Globus pallidus (tissue), 1 donor: ENCODE measurements at places on chromosomes 6 and 20.

GRCh38 chr20:17614812-17615644 is 45.2 kb downstream of the DSTN start:
- no peak for DNase-seq

- no peak for DNase-seq
These were observed 293.8 kb downstream of the TAF4 start for GRCh38 chr20:61771805-61772350.

DNA sequence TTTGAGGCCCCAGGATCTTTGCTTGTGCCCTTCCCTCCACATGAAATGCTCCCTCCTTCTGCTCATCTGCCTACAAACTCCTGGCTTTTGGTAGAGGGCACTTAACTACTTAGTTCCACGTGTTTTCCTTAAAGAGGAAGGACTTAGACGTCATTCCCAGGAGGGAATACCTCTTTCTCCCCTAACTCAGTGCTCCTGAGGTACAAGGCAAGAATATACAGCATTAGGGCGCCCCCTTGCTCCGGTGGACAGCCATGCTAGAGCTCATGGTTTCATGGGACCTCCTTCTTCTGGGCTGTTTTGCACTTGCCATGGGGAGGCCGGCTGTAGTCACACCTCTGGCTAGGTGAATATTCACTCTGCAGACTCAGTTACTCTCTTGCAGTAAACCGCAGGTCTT is 93.8 kb upstream of the LY86 start:
- DNase-seq, result no peak

- DNase-seq, result no peak
These were observed 404.2 kb upstream of the FLRT3 start for GRCh38 chr20:14741616-14742015.

DNA sequence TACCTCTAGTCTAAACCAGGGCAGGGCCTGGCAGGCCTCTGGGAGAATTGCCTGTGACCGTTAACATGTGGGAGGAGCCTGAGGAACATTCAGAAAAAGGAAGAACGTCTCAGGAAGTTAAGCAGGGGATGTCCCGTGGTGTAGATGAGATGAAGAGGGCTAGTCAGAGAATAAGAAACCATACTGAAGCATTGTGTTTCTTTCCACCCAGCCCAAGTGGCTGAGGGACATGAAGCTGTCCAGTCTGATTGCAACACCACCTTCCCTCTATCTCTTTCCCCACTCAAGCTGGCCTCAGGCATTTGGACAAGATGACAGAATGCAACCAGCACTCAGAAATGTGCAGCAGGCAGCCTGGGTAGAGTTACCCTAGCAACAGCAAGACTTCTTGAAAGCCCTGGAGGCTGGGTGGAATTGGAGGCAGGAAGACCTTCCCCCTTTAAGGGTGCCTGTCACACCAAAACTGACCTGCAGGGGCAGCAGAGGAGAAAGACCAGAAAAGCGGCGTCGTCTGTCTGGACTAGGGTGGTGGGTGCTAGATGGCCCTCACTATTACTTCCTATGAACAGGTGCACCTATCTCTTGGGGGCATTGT is 186.1 kb downstream of the UNC5CL start:
- no peak for DNase-seq

GRCh38 chr6:5968817-5969734 is 37.6 kb downstream of the NRN1 start:
- no peak for DNase-seq

GRCh38 chr20:59993736-59994430 is 35.7 kb downstream of the CDH26 start:
- DNase-seq, result no peak

DNA sequence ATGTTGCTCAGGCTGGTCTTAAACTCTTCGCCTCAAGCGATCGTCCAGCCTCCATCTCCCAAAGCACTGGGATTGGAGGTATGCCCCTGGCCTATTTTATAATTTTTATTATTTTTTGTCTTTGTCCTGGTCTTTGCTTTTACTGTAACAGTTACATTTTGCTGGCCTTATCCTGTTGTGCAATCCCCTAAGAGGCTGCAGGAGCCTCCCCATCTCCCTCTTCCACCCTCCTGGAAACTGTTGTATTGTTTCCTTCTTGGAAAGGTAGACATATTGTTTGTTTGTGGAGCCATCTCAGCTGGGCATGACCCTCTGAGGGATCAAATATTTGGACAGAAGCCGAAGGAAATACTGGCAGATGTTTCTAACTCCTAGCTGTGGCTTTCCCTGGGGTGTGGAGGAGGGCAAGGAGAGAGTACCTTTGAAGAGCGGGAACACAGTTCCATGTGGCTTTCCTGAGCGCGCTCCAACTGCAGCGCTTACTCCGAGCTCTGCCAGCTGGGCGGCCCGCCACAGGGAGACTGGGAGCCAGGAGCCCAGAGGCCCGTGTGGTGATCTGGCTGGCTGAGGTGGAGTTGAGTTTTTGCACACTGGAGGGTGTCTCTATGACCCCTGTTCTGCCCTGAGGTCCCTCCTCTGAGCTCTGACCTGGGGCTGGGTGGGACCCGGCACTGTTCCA is 4.9 kb downstream of the MAPK13 start:
- DNase-seq, result no peak

DNA sequence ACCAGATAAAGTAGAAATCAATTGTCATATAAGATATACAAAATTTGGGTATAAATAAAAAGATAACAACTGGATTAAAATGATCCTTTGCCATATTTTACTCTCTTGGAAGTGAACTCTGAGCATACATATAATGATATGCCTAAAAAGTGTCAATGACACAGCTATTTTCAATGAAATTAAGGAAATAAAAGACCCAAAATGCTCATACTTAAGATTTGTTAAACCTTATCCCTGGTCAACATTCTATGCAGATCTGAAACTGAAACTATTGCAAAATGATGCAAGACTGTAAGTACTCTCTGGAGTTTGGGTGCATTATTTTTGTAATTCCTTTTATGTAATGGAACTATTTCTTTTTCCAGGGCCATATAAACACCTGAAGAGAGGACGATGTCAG is 119.0 kb upstream of the SGK1 start:
- DNase-seq, result no peak

GRCh38 chr6:26660000-26660361 is 435 bp upstream of the ZNF322 start:
- no peak for DNase-seq

DNA sequence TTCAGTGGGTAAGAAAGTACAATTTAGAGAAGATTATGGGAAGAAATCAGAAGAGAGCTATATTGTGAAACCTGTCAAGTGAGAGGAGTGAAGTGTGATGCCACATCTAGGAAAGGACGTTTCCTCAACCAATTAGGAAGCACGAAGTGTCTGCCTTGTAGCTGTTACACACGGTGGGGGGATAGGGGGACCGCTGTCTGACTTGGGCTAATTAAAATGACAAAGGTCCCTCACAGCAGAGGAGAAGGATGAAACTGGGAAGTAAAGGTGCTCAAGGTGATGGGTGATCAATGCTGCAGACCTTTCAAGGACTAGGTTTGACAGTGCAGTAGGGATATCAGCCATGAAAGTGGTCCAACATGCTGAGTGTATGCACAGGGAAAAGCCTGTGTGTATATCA is 181.1 kb upstream of the PRSS16 start:
- no peak for DNase-seq

DNA sequence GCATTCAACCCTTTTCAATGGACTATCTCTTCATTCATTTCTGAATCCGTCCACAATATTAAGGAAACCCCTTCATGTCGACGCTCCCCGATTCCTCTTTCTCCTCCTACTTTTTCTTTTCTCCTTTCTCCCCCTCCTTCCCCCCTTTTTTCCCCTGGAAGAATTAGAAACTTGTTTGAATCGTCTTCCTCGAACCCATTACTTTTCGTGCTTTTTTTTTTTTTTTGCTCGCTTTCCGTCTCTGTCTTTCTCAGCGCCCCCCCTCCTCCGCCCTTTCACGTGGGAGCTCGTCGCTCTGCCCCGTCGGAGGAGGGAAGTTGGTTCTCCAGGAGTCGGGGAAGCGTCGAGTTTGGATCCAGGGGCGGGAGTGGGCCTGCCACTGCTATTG is 2.3 kb upstream of the NKX2-2 start:
- DNase-seq, result no peak

- no peak for DNase-seq
These were observed 1.6 kb downstream of the TRIM27 start for GRCh38 chr6:28922004-28922820.

- DNase-seq, result no peak
These were observed 11.0 kb downstream of the TREML2 start for GRCh38 chr6:41189967-41190366.

GRCh38 chr6:116290799-116291198 is 11.1 kb upstream of the TSPYL1 start:
- peak; percentile 48 for DNase-seq

DNA sequence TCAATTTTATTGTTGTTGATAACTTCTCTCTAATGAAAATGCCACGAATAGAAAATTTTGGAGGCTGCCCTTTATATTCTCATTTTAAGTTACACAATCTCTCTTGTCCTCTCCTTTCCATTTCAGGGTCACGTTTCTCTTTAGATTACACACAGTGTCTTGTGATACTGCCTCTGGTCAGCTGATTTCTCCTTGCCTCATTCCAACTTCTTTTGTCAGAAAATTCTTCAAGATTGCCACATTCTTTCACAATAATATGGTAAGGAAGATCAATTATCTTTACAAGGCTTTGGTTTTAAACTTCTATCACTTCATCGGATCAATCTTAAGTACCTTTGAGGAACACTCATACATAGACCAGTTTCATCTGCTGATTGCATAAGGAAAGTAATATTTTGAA is 370.3 kb downstream of the RFPL4B start:
- DNase-seq, result no peak

DNA sequence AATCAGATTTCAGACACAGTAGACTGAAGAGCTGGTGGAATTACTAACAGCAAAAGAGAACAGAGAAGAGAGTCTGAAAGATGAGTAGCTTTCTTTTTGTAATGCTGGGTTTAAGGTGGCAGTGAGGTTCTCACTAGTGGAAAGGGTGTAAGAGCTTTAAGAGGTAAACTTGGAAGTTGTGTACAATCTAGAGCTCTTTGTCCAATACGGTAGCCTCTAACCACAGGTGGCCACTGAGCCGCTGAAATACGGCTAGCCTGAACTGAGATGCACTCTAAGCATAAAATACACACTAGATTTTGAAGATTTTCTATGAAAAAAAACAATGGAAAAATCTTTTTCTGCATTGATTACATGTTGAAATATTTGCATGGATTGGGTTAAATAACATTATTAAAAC is 4.0 kb downstream of the ELOVL2 start:
- no peak for DNase-seq

- no peak for DNase-seq
These were observed 438.3 kb downstream of the CD109 start for GRCh38 chr6:74134327-74134726.

GRCh38 chr6:155419161-155419560 is 36.5 kb downstream of the NOX3 start:
- no peak for DNase-seq

DNA sequence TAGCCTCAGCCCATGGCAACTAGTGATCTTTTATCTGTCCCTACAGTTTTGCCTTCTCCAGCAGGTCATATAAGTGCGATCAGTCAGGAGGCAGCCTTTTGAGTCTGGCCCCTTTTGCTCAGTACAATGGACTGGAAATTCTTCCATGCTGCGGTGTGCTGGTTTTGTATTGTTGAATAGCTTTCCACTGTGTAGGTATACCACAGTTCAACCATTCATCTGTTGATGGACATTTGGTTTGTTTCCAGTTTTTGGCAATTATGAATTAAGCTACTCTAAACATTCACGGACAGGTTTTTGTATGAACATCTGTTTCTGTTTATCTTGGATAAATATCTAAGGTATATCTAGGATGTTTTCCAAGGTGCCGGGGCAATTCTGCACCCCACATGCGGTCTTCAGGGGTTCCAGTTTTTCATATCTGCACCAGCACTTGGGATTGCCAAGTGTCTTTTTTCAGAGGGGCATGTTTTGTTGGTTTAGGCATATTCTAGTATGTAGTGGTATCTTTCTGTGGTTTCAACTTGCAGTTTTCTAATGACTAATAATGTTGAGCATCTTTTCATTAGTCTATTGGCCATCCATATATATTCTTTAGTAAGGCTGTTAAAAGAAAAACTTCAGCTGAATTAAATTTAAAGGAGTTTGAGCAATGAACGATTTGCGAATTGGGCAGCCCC is 141.0 kb downstream of the TFAP2C start:
- no peak for DNase-seq

GRCh38 chr6:153489479-153489878 is 358.4 kb upstream of the RGS17 start:
- DNase-seq, result no peak
